ENCODE measurements at places on chromosomes 13 and 19. TPM values are rescaled to one million over a fixed set of nuclear protein-coding genes. Genes with fewer than 3 reads are reported as not detected.

- DNase-seq = no peak
Measured at GRCh38 chr19:39236527-39236926, 8.3 kb downstream of the IFNL3 start.

- peak; percentile 10 for DNase-seq
Measured at GRCh38 chr13:100560498-100561157, 28.0 kb downstream of the GGACT start.

The NLRP12 gene
- total RNA-seq = 0.35 TPM

DNA sequence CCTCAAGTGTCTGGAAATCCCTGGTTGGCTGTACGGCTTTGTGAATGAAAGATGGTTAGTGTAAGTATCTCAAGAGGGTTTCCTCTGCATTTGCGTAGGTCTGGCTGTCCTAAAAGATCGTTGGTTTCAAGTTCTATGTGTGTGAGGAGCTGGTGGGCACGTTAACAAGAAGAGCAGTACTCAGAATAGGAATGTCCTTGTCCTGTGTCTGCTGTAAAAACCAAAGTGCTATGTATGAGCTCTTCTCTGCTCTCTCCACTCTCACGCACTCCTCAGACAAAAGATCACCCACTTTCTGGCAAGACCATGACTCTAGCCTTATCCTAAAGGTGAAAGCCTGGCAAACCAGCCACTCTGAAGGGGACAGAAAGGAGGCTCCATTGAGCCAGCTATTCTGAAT is 39.1 kb downstream of the USP12 start:
- no peak for DNase-seq

The ZNF541 gene
- not detected for total RNA-seq

DNA sequence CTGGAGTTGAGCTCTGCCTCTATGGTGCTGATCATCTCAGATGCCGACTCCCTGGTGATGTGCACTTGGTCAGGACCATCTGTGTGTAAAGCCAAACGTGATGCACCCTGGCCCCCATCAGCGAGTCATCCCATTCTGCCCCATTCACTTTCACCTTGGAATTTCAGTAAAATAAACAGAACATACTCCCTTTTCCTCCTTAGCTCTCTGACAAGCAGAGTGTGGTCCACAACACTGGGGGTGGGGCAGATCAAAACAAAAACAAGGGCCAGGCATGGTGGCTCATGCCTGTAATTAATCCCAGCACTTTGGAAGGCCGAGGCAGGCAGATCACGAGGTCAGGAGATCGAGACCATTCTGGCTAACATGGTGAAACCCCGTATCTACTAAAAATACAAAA is 12.3 kb downstream of the CEACAM20 start:
- DNase-seq = no peak

The LPAR6 gene
- total RNA-seq = 20.6 TPM

The KANK3 gene
- total RNA-seq = 16.0 TPM

- peak; percentile 40 for DNase-seq
Measured at GRCh38 chr19:18204394-18205199, 755 bp upstream of the RAB3A start.

- no peak for DNase-seq
Measured at GRCh38 chr13:57409121-57409520, 222.4 kb upstream of the PCDH17 start.
